ENCODE measurements at places on chromosomes 2 and 18. TPM values are rescaled to one million over a fixed set of nuclear protein-coding genes. Genes with fewer than 3 reads are reported as not detected.

DNA sequence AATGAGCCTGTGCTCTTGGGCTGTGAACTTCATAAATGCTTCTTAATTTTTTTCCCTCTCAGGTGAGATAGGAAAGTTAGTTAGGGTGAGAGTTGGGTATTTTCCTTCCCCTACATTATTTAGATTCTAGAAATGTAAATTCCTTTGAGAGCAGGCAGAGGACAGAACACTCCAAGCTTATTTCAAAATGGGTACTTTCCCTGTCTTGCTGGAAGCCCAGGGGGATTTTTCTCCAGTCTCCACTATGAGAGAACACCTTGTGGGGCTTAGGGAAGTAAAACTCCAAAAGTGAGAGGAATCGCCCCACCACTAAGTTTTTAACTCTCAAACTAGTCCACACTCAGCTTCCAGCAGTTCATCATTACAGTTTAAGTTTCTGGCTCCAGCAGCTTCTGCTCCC, 253.2 kb upstream of the CTAGE1 start:
- H3K4me3 ChIP-seq: no peak overlapping the region
- DNase-seq: no peak
- H3K27ac ChIP-seq: no peak overlapping the region
- no peaks in the 10 kb centered on the region for H3K36me3 ChIP-seq

- H3K36me3 ChIP-seq: no peaks in the 10 kb centered on the region
- no peaks in the 10 kb centered on the region for H3K4me1 ChIP-seq
- no peaks in the 10 kb centered on the region for H3K27me3 ChIP-seq
- DNase-seq: no peak
Observed at GRCh38 chr2:174797781-174798276, 33.6 kb upstream of the CHRNA1 start.

DNA sequence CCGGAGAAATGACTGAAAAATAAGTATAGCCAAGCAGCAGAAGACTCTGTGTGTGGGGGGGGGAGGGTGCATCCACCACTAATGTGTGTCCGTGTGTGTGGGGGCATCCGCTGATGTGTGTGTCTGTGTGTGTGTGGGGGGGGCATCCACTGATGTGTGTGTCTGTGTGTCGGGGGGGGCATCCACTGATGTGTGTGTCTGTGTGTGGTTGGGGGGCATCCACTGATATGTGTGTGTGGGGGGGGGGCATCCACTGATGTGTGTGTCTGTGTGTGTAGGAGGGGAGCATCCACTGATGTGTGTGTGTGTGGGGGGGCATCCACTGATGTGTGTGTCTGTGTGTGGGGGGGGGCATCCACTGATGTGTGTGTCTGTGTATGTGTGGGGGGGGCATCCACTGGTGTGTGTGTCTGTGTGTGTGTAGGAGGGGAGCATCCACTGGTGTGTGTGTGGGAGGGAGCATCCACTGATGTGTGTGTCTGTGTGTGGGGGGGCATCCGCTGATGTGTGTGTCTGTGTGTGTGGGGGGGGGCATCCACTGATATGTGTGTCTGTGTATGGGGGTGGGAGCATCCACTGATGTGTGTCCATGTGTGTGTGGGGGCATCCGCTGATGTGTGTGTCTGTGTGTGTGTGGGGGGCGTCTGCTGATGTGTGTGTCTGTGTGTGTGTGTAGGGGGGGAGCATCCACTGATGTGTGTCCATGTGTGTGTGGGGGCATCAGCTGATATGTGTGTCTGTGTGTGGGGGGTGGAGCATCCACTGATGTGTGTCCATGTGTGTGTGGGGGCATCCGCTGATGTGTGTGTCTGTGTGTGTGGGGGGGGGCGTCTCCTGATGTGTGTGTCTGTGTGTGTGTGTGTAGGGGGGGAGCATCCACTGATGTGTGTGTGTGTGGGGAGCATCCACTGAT, 125.0 kb downstream of the NFATC1 start:
- no peaks in the 10 kb centered on the region for H3K27me3 ChIP-seq
- peaks cover 7% of the 10 kb centered on the region for H3K4me1 ChIP-seq
- no peak overlapping the region for H3K4me3 ChIP-seq
- H3K27ac ChIP-seq: peak overlapping the region; percentile 64
- no peak for DNase-seq

DNA sequence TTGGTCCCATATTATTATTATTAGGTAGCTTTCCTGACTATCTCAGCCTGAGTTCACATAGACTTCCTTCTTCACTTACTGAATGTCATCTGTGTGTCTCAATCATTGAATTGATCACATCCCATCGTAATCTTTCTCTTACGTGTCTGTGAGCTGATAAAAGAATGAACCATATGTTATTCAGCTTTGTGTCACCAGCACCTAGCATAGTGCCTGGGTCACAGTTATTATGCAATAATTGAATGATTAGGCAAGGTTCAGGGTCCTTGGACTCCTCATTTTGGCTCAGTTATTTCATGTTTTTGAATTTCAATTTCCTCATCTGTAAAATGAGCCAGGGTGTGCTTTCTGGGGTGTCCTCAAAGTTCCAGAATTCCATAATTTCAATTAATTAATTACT, 107.2 kb downstream of the ZEB2 start:
- H3K27ac ChIP-seq: no peak overlapping the region
- no peaks in the 10 kb centered on the region for H3K4me1 ChIP-seq
- DNase-seq: no peak
- no peaks in the 10 kb centered on the region for H3K27me3 ChIP-seq
- no peak overlapping the region for H3K4me3 ChIP-seq
- H3K36me3 ChIP-seq: peaks cover 94% of the 10 kb centered on the region

GRCh38 chr18:58015065-58015780, 28.8 kb upstream of the NEDD4L start:
- no peaks in the 10 kb centered on the region for H3K27me3 ChIP-seq
- H3K27ac ChIP-seq: no peak overlapping the region
- H3K4me3 ChIP-seq: no peak overlapping the region
- no peaks in the 10 kb centered on the region for H3K4me1 ChIP-seq
- no peak for DNase-seq
- no peaks in the 10 kb centered on the region for H3K36me3 ChIP-seq

GRCh38 chr2:1278861-1279260, 134.4 kb upstream of the TPO start:
- H3K27ac ChIP-seq: no peak overlapping the region
- DNase-seq: no peak
- no peaks in the 10 kb centered on the region for H3K27me3 ChIP-seq
- H3K36me3 ChIP-seq: no peaks in the 10 kb centered on the region
- no peaks in the 10 kb centered on the region for H3K4me1 ChIP-seq

The TMEM200C gene
- total RNA-seq: 0.04 TPM

GRCh38 chr2:64848363-64848762, 140.8 kb upstream of the SLC1A4 start:
- no peak overlapping the region for H3K27ac ChIP-seq
- H3K36me3 ChIP-seq: no peaks in the 10 kb centered on the region
- no peaks in the 10 kb centered on the region for H3K27me3 ChIP-seq
- H3K4me3 ChIP-seq: no peak overlapping the region
- no peak for DNase-seq

GRCh38 chr2:147689220-147689909, 155.5 kb upstream of the ACVR2A start:
- H3K4me3 ChIP-seq: no peak overlapping the region
- DNase-seq: no peak
- no peak overlapping the region for H3K27ac ChIP-seq
- no peaks in the 10 kb centered on the region for H3K36me3 ChIP-seq

- DNase-seq: peak; percentile 60
- H3K27me3 ChIP-seq: peaks cover 5% of the 10 kb centered on the region
- no peaks in the 10 kb centered on the region for H3K36me3 ChIP-seq
- no peak overlapping the region for H3K27ac ChIP-seq
Observed at GRCh38 chr2:25521665-25522387, 151.6 kb downstream of the DTNB start.

GRCh38 chr18:50507120-50507590, 52.7 kb upstream of the MAPK4 start:
- H3K4me3 ChIP-seq: no peak overlapping the region
- no peaks in the 10 kb centered on the region for H3K36me3 ChIP-seq
- H3K27me3 ChIP-seq: no peaks in the 10 kb centered on the region
- no peaks in the 10 kb centered on the region for H3K4me1 ChIP-seq

DNA sequence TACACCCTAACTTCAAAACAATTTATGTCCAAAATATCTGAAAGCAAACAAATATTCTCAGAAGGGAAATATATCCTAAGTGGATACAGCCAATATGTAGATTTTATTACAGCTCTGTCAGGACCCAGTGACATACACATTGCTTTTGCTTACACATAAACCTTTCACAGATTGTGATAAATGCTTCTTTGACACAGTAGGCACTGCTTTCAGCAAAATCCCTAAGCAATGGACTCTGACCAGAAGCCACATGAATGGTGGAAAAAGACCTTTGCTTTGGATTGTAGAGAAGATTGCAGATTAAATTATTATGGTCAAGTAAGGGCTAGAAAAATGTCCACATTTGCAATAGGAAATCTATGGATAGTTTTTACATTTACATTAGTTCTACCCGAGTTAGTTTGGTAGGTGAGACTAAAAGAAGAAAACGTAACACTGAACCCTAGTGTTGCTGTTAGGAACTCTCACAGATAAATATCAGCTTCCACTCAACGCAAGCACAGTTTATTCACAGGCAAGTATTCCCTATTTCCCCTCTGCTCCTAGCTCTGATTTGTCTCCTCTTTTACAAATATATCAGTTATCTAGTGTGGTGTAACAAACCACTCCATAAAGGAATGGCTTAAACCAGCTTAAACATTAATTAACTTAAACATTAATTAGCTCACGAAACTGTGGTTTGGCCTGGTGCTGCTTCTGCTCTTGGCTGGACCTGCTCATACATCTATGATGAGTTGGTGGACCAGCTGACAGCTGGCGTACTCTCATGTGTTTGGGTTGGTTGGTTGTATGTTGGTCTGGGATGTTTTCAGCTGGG, 23.6 kb upstream of the SERPINE2 start:
- H3K27ac ChIP-seq: no peak overlapping the region
- no peak for DNase-seq
- H3K4me1 ChIP-seq: no peaks in the 10 kb centered on the region
- H3K27me3 ChIP-seq: no peaks in the 10 kb centered on the region
- no peaks in the 10 kb centered on the region for H3K36me3 ChIP-seq
- H3K4me3 ChIP-seq: no peak overlapping the region

- H3K4me1 ChIP-seq: no peaks in the 10 kb centered on the region
- no peak overlapping the region for H3K27ac ChIP-seq
- peak; percentile 85 for DNase-seq
- H3K4me3 ChIP-seq: no peak overlapping the region
- H3K36me3 ChIP-seq: no peaks in the 10 kb centered on the region
Observed at GRCh38 chr2:70785137-70785911, 5.1 kb downstream of the FIGLA start.

DNA sequence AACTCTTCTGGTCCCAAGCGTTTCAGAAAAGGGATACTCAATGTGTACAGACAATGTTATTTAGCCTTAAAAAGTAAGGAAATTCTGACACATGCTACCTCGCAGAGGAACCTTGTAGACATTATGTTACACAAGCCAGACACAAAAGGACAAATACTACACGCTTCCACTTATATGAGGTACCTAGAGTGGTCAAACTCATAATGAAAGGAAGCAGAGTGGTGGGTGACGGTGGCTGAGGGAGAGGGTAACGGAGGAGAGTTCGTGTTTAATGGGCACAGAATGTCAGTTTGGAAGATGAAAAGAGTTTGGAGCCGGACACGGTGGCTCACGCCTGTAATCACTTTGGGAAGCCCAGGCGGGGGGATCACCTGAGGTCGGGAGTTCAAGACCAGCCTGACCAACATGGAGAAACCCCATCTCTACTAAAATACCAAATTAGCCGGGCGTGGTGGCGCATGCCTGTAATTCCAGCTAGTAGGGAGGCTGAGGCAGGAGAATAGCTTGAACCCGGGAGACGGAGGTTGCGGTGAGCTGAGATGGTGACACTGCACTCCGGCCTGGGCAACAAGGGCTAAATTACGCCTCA, 1.4 kb downstream of the MCM6 start:
- DNase-seq: no peak
- H3K4me1 ChIP-seq: peaks cover 14% of the 10 kb centered on the region
- H3K27ac ChIP-seq: peak overlapping the region; percentile 91
- no peaks in the 10 kb centered on the region for H3K27me3 ChIP-seq

The PREB gene
- 79.1 TPM for total RNA-seq

DNA sequence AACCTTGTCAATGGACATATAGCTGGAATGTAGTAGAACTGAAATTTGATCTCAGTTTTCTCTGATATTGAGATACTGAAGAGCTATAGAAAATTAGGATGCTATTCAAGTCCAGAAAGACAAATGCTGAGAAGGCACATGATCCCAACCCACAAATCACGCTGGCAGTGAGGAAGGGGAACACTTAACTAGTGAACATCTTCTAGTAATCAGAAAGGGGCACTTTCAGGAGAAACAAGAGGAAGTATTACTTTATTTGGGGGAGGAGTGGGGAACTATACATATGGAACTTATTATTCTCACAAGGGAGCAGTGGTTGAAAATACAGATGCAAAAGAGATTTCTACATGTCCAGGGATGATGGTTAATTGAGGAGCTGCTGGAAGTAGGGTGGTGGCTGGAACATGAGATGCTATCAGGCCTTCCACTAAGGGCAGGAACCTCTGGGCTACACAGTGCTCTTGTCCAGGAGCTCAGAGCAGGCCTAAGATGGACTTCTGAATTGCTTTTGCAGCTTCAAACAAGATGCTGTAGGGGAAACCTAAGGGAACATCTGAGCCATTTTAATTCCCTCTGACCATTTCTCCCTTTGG, 79.3 kb downstream of the TGFA start:
- no peak for DNase-seq
- H3K27me3 ChIP-seq: no peaks in the 10 kb centered on the region
- H3K4me3 ChIP-seq: no peak overlapping the region
- H3K36me3 ChIP-seq: no peaks in the 10 kb centered on the region
- H3K4me1 ChIP-seq: no peaks in the 10 kb centered on the region
- no peak overlapping the region for H3K27ac ChIP-seq

The CACNB4 gene
- 0.16 TPM for total RNA-seq

DNA sequence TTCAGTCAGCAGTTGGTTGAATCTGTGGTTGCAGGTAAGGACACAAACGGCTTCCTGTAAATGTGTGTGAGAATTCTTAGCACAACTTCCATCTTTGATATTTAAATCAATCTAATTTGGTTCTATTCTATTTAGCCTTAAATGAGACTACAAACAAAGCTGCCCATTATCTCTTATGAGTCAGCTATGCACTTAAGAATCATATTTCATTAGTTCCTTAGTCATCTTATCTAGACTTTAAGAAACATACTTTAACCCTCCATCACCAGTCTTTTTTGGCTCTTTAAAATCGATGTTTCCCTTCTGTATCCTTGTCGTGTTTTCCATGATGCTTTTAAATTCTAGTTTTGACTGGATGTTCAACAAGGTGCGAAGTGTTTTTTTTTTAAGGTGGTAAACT, 114.4 kb upstream of the TMEM200C start:
- no peak overlapping the region for H3K4me3 ChIP-seq
- H3K27ac ChIP-seq: no peak overlapping the region
- DNase-seq: no peak
- H3K27me3 ChIP-seq: no peaks in the 10 kb centered on the region
